Progenitor cell of endocrine pancreas (in vitro differentiated cells): ENCODE measurements at places on chromosomes 6 and 20.

- no peak for DNase-seq
Observed at GRCh38 chr6:109347779-109348178, 34.5 kb downstream of the CD164 start.

DNA sequence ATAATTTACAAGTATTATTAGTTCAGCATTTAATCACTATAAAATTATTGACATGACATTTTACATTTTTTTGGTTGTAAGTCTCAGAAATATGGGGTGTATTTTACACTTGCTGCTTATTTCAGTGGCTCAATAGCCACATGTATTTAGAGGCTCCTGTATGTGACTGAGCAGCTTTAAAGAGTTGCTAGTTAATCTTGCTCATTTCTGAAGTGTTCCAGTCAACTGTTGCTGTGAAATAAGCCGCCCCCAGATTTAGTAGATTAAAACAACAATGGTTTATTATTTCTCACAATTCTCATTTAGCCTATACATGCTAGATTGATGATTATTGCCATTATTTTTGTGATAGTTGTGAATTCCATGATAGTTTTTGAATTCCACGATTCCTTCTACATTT, 23.0 kb downstream of the CD109 start:
- no peak for DNase-seq

GRCh38 chr6:170378502-170378901, 71.9 kb downstream of the FAM120B start:
- DNase-seq: no peak

- no peak for DNase-seq
Observed at GRCh38 chr6:27972750-27973149, 15.7 kb downstream of the OR2B6 start.

DNA sequence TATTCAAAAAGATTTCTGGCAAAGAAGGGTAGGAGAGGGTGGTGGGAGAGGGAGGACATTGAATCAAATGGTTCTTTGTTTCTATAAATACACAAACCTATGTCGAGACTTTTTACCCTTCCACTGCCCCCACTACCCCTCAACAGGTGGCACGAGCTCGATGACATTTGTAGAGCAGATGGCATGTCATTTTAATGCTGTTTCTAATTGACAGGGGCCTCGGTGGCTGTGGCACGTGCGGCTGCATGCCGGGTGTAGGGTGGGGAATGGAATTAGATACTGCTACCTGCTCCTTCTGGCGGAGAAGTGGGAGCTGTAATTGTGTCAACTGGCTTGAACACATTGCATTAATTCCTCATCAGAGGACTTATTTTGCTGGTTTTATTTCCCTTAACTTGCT, 29.1 kb upstream of the SASH1 start:
- DNase-seq: no peak

DNA sequence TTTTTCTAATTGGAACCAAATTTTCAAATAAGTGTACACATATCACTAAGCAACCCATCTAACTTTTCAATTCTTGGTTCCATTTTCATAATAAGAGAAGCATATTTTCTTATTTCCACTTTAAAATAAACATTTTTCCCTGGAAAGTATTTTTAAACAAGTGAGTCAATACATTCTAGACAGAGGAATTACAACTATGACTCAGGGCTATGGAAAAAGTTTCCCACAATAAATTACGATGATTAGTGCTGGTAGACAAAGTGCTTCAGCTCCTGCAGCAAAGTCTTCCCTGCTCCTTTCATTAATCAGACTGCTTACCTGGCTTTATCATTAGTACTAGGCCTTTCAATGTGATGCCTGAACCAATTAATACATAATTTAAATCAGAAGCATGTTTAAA, 322.5 kb downstream of the HACE1 start:
- no peak for DNase-seq
